ENCODE measurements at places on chromosomes 11 and 22.

DNA sequence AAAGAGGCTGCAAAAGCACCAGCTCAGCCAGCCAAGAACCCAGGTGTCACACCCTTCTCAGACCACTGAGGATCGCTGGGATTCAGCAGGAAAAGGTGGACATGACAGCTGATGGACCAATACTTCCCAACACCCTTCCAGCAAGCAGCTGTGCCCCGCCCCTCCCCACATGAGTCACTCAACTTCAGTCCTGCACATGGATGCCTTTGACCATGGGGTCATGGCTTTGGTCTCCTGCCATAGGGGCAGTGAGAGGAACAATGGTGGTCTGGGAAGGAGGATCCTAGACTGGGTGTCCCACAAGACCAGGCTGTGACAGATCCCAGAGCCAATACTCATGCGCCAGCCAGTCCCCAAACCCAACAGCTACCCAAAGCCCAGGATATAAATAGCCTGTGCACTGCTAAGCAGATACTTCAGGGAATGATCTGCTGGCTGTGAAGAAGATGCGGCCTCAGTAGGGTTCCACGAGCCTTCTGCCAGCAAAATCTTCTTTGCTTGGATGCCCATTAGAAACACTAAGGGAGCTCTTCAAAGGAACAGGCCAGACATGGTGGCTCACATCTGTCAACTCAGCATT, 5.5 kb upstream of the RGL4 start:
- DNase-seq = no peak

- peak; percentile 78 for DNase-seq
Observed at GRCh38 chr11:109320595-109320994, 101.4 kb upstream of the C11orf87 start.

- DNase-seq = no peak
Observed at GRCh38 chr22:46619830-46620501, at the start of gene GRAMD4. Gene GRAMD4, plus strand, starts transcription at chr22:46620386. Its CDS starts 6,414 bp downstream, at chr22:46626800.

DNA sequence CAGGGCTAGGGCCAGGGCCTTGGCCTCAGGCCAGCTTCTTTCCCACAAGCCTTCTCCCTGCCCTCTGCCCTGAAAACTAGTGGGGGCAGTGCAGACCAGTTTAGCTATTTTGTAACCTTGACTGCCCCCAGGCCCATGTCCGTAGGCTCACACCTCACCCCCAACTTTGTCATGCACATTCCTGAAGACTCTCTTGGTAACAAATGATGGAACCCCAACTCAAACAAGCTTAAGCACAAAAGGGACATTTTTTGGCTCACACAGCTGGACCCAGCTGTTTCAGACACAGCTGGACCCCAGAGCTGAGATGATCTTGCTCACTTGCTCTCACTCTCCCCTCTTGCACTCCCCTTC, 46.6 kb downstream of the KCNQ1OT1 start:
- DNase-seq = no peak

GRCh38 chr22:48755059-48755949, 1072.4 kb downstream of the BRD1 start:
- no peak for DNase-seq

GRCh38 chr11:55707029-55707428, 45.0 kb downstream of the OR4C6 start:
- DNase-seq = no peak

DNA sequence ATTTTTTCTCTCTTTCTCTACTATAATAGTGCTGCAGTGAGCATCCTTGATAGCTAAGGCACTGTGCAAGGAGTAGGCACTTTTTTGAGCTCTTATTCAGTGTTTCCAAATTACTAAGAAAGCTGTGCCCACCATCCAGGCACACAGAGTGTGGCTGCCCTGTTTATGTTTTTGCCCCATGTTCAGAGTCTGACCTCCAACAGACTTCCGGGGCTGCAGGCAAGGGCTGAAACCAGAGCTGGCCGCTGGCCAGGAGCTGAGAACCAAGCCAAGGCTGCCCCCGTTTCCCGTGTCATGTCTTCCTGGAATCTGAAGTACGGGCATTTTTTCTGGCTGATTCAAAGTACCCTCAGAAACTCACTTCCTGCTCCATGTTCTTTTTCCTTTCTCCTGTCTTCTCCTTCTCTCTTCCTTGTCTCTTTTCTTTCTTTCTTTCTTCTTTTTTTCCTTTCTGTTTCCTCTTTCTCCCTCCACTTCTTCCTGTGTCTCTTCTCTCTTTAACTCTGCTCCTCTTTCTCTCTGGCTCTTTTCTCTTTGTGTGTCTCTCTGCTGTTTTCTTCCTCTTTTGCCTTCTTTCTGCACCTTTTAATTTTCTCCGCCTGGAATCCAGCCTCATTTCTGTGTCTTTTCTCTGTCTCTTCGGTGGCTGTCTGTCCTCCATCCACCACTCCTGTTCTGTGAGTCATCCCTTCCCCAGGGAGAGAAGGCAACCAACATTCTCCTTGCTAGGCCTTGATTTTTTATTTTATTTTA, 17.0 kb upstream of the KCTD14 start:
- DNase-seq = peak; percentile 87

DNA sequence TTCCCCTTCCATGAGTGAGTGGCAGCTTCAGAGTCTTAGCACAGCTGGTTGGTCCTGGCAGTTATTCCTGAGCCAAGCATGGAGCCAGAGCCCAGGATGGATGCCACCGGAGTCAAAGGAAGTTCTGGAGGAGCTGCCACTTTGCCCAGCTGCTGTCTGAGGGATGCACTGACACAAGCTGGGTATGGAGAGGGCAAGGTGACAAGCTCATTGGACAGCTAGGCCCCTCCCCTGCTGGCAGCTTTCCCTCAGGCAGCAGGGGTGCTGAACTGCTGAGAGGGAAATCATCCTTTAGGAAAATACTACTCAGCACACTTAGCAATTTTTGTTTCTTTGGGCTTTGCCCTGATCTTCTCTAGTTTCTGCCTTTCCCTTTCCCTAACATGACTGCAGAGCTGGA, 99.3 kb upstream of the SESN3 start:
- DNase-seq = no peak
